ENCODE measurements at places on chromosomes 6 and 20.

DNA sequence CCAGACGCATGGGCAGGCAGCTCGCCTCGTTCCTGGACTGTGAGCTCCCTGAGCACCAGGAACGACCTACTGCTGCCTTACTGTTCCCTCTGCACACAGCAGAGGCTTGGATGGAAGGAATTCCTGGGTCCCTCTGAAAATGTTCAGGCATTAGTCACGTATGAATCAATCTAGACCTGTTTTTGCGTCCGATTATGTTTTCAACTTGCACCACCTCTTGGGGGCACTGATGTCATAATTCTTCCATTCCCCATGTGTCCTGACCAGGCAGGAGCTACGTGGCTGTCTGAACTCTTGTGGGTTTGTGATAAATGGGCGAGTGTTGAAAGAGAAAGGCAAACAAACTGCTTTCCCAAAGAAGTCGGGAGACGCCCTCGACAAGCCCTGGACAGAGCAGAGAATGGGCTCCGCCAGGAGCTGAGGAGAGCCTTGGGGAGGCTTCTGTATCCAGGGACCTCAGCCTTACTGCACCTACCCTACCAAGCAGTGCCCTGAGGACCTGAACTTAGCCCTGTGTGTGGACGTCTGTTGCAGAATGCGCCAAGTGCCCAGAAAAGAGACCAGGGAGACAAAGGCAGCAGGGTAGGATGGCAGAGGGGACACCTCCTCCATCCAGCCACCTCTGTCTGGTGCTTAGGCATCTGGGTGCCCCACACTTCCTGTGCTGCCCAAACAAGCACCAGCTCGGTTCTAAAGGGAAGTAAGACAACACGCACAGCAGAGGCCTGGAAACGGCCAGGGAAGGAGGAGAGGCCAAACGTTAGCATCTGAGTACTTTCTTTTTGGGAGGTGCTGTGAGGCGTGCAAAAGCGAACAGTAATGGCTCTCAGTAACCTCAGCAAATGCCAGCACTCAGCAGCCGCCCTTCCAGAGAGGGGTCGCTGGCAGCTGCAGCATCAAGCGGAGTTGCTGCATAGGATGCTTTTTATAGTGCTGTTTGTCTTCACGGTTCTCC lies 124.2 kb downstream of the LY86 start:
- DNase-seq: no peak

- no peak for DNase-seq
These were observed 32.7 kb downstream of the SLX4IP start for GRCh38 chr20:10467681-10468339.

GRCh38 chr6:22026164-22026678 lies 270.6 kb downstream of the PRL start:
- DNase-seq: no peak

DNA sequence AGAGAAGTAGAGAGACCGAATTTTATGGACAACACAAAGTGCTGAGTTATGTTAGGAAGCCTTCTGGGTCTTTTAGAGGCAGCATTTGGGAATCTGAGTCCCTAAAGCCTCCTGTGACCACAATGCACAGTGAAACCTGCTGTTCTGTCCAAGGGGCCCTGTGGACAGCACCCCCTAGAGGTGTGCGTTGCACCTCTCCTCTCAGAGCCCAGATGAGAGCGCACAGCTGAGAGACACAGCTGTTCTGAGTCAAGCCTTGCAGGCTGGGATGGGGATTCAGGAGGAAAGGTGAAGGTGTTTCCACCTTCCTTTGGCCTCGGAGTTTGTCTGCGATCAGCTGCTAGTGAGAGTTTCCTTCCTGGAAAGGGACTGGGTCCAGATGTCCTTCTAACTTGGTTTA lies 13.0 kb downstream of the PCK1 start:
- DNase-seq: no peak

DNA sequence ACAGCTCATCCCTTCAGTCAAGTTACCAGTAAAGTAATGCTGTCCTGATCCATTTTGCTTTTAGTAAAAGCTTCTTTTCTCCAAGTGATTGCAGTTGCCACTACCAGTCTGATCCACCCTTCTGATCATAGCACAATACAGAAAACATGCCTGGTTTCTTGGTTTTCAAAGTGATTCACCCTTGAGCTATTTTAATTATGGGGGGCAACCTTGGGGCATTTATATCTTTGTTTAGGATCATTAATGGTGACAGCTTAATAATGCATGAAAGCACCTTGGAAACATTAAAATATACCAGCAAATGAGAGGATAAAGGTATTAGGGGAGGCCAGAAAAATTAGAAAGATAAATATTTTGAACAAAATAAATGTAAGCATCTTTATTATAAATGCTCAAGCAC lies 38.4 kb downstream of the LRRC1 start:
- no peak for DNase-seq

GRCh38 chr6:16487996-16488674 lies 249.7 kb downstream of the GMPR start:
- DNase-seq: no peak

- DNase-seq: no peak
These were observed 42.7 kb downstream of the MAFB start for GRCh38 chr20:40646361-40646760.

- no peak for DNase-seq
These were observed 161.1 kb upstream of the DTNBP1 start for GRCh38 chr6:15823838-15824414.

DNA sequence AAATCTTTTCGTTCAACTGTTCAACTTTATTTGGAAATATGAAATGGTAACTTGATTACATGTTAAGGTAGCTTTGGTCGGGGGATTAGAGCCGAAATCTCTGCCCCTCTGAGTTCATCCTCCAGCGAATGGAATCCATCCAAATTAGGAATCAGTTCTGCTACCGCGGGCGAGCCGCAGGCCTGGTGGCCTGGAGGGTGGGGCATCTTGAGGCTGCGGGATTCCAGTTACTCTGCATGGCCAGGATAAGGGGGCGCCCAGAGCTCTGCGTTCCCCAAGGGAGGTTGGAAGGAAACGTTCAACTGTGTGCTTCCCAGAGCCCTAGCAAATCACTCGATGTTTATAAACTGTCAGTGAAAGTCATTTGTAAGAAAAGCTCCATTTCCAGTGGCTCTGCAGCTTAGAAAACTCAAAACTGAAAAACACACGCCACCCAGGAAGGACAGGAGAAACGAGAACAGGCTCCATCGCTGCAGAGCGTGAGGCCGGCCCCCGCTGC lies 262.2 kb downstream of the TAF4 start:
- no peak for DNase-seq

- DNase-seq: no peak
These were observed 263.4 kb upstream of the ECI2 start for GRCh38 chr6:4398791-4399190.

GRCh38 chr6:115594891-115595290 lies 465.8 kb downstream of the FRK start:
- no peak for DNase-seq

DNA sequence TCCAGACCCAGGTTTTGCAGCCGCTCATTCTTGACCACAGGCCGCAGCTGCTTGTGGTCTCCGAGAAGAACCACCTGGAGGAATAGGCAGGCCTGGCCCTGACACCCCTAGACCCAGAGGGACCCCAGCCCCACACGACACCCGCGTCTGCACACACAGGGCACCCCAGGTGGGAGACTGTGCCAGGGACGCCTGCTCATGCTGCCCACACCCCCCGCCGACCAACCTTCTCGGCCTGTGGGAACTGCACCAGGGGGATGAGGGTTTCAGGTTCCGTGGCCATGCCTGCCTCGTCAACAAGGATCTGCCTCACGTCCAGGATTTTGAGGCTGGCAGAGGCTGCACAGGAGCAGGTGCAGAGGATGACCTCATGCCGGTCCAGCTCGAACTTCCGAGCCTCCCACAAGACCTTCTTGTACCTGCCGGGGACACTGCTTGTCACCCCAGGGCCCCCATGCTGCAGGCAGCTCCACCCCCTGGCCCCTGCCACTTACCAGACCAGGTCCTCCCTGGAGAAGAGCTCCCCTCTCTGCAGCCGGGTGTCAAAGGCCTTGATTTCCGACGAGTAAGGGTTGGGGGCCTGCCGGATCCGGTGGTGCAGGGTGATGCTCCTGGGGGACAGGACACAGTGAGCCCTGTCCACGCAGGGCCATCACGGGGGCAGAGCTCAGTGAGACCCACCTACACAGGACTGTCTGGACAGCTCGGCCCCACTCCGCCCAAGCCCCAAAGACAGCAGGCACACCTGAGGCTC lies 7.1 kb downstream of the FNDC11 start:
- DNase-seq: no peak

- no peak for DNase-seq
These were observed 28.9 kb upstream of the ZNF217 start for GRCh38 chr20:53622247-53623133.
